ENCODE measurements at places on chromosomes 6 and 20.
A peak's percentile ranks its signal among the peaks of the same experiment; 100 is the strongest.

DNA sequence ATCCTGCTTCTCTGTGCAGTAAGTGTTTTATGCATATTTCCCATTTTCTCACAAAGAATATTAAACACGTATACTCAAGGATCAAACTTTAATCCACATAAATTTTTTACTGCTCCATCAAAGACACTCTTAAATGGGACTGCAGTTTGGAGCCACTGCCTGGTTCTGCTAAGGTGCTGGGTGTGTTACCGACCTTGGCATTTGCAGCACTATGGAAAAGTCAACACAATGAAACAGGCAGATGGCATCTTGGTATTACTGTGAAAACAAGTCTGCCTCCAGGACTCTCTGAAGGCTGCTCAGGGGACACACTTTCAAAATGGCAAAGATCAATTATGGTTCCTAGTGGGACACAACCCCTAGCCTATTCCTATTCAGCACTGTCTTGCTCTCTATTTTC is 17.3 kb upstream of the HLA-G start:
- DNase-seq: no peak

DNA sequence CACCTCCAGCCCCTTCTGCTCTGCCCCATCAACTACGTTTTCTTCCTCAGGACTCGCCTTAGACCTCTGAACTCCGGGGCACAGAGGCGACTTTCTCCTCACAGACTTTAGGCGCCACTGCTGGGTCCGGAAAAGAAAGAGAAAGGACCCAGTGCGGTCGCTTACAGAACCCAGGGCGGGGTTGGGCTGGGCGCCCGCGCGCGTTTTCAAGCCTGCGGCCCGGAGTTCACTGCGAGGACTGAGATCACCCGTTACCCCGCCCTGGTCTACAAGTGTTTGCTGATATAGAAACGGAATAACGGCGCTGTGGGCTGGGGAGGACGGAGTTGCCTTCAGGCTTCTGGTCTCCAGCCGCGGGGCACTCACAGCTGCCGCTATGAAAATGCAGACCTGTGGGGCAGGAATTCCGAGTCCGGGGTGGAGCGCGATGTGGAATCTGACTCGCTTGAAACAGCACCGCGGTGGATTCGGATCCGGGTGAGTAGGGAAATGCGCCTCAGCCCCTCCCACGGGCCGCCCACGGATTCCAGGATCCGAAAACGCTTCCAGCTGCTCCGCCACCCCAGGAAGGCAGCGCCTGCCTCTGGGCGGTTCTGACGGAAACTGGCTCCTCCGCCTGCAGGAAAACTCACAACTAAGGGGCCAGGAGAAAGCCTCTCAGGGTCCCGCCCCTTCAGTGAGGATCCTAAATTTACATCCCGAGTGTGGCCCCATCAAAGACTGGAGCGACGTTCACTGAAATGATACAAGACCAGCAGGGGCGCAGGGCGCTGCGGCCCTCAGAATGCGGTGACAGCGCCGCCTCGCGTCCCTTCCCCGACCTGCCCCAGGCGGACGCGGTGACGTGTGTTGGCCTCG is 29.4 kb downstream of the HLA-F start:
- DNase-seq: peak; percentile 70

DNA sequence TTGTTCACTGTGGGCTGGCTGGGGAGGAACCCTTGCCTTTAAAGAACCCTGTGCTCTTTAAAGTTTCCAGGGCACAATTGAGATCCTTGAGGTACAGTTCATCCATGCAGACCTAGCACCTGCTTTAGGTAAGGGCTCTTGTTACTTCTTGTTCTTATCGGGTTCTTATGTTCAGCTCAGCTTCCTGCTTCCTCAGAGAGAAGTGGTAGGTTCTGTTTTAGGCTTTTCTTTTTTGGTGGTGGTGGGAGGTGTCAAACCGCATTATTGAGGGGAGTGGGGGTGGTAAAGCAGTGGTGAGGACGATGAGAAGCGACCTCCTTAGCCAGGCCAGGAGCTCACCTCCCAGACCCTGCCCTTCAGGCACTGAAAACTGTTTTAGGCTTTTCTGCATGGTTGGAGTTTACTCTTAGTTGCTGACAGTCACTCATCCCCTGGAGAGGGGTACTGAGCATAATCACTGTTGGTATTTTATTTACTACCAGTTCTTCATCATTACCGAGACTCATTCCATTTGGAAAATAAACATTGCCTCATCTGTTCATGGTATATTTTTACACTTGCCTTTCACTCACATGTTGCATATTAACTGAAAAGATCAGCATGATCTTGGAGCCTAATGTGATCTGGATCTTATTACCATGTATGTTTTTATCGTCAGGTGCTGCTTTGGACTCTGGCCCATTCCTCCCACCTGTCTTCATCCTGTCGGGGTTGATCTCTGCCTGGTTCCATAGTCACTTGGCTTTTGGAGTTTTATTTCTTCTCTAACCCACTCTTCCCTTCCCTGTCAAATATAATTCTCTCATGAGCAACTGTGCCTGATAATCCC is 35.4 kb downstream of the SLC16A10 start:
- no peak for DNase-seq

DNA sequence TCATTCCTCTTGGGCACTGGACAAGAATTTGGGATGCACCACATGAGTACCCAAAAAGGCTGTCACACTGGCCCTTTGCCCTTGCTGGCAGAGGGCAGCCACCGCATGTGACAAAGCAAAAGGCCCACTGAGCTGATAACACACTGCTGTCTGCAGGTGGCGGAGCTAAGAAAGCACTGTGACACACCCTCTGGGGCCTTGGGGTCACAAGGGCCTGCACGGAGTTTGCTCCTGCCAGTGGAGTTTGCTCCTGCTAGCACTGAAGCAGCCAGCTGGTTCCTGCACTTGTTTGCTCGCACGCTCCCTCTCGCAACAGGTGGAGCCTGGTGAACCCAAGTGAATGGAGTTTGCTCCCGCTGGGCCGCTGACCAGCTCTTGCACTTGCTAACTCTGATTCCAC is 132.6 kb downstream of the LCA5 start:
- no peak for DNase-seq

- DNase-seq: no peak
Measured at GRCh38 chr20:61895016-61895415, 170.7 kb downstream of the TAF4 start.

DNA sequence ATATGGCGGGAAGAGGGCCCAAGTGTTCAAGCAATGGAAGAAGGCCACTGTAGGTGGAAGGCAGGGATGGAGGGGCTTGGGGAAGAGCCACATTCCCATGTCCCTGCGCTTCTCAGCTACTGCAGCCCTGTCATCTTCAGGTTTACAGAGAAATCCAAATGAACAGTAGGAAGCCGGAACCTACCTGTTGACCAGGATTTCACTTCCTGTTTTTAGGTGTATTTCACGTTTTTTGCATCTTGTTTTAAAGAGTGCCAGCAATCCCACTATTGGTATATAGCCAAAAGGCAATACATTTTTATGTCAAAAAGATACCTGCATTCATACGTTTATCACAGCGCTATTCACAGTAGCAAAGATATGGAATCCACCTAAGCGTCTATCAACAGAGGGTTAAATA is 159.2 kb downstream of the SLC35B3 start:
- DNase-seq: no peak

DNA sequence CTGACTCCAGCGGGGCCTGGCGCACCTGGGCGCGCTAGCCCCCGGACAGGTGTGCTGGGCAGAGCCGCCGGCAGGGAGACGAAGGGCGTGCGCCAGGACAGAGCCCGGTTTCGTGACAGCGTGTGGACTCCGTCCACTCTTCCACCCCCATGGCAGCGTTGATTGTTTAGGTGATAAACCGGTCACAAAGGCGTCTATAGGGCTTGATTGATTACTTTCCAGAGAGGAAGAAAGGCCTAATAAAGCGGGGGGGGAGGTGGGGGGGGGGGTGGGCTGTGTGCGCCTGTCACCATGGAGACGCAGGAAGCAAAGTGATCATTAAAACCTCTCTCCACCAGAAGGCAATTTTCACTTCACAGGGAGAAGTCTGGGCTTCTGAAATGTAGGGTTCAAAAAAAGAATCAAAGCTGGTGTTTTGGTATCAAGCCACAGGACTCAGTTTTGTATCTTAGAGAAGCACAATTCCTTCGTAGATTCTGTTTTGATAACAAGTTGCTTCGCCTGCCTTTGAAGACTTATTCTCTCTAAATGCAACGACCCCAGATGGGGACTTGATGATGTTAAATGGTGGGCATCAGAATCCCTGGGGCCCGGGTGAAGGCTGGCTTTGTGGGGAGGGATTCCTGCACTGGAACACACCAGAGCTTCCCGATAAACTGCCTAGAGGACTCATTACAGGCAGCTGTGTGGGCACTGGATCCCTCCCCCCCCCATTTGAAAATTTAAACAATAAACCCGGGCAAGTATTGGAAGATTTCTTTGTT is 1.4 kb downstream of the PHACTR3 start:
- DNase-seq: no peak

- no peak for DNase-seq
Measured at GRCh38 chr6:74280130-74280692, 584.2 kb downstream of the CD109 start.

GRCh38 chr6:75430631-75431325 is 62.8 kb downstream of the FILIP1 start:
- DNase-seq: no peak

DNA sequence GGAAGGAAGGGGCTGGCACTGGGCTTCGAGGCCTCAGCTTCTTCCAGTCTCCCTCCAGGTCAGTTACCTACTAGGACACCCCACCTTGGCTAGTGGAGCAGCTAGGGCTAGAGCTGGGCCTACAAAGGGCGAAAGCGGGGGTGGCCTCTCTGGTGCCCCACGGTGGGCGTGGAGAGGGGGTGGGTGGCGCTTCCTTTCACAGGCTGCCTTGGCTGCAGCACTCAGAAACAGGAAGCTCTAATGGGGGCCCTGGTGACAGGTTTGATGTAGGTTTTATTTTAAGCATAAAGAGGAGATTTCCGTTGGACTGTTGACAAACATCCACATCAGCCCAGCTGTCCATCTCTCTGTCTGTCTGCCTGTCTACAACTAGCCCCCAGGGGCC is 13.4 kb downstream of the FAM110A start:
- no peak for DNase-seq

DNA sequence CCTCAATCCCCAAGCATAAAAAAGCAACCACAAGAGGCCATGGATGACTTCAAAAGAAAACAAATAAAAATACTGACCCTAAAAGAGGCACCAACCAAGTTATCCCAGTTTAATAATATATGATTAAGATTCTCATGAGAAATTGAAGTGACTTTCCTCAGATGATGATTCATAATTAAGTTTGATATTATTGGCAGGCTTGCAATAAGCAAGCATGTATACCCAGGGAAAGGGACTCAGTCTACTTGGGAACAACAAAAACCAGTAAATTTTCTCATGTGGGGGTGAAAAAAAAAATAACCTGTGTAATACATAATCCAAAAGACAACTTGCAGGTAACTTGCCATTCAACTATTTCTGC is 19.6 kb downstream of the JAG1 start:
- DNase-seq: no peak

DNA sequence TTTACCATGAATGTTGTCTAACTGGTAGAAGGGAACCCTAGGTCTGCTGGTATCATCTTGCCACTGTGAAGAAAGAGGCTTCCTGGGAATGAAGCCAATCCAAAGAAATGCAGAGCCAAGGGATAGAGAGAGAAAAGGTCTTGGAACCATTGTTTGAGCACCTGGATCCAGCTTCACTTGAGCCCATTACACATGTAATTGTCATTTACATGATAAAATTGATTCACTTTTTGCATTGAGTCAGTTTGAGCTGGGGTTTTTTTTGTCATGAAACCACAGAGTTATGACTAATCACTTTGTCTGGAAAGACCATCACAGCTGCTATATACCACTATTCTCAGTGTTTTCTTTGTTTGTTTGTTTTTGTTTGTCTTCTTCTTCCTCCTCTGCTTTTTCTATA is 112.3 kb downstream of the CBLN4 start:
- DNase-seq: no peak

GRCh38 chr6:40253420-40253819 is 319.2 kb upstream of the MOCS1 start:
- DNase-seq: no peak

DNA sequence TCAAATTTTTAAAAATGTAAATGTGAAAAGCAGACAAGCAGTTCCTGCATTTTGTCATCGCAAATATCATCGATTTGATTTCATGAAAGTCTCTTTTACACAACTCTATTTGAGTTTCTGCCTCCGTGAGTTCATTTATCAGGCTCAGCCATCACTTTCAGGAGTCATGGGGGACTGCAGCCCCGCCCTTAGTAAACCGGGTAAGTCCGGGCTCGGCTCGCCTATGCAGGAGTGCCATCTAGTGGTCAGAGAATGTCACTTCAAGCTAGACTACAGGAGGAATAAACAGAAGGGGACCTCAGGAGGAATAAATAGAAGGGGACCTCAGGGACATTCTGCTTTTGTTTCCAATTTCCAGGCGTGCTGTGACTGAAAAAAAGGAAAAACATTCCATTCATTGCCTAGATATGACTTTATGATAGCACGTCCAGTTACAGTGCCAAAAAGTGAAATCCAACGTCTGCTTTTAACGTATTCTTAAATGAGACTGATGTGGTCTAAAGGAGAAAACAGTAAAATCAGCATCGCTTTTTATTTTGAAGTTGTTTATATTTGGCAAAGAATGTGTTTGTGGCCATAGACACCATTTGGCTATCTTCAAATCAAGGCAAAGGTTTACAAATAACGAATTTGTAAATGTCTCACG is 333.9 kb downstream of the HACE1 start:
- peak; percentile 32 for DNase-seq

Measured in stimulated activated CD4-positive, alpha-beta T cell treated with anti-CD3 and anti-CD28 coated beads, TNF-alpha, amount 100 ng/mL, for 4 hours (primary cell).